ENCODE measurements at places on chromosomes 5 and 9. TPM values are rescaled to one million over a fixed set of nuclear protein-coding genes. Genes with fewer than 3 reads are reported as not detected.

DNA sequence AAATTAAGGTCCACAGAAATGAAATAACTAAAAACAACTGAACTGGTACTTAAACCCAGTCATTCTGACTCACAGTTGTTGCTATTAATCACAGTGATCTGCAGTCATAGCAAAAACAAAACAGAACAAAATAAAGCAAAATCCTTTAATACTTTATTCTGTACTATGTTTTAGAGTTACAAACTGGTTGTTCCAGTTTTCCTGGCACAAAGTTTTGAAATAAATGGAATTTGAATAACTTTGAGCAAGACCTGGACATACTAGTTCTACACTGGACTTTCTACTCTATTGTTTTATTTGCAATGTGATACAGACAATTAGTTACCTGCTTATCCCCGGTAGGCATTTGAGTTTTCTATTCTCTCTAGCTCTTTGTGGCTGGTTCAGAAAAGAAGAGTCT lies 147.9 kb downstream of the DMRT2 start:
- no peak for DNase-seq

- no peak for DNase-seq
Measured at GRCh38 chr5:99775189-99775588, 760.0 kb upstream of the FAM174A start.

The EXD3 gene
- polyA plus RNA-seq = 13.0 TPM

GRCh38 chr9:78103971-78104433 lies 72.4 kb upstream of the GNAQ start:
- DNase-seq = no peak

DNA sequence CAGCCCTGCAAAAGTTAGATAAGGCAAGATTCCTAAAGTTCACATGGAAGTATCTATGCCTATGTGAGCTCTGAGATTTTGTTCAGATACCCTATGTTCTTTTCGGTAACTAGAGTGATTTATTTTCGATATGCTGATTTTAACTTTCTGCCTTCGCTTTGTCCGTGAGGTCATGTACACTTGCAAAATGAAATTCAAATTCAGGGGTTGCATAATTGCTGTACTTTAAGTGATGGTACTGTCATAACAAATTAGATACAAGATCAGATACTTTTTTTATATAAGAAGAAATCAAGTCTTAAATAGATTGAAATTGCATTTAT lies 350 bp upstream of the ECPAS start:
- DNase-seq = no peak

The MARCHF3 gene
- 7.8 TPM for polyA plus RNA-seq

GRCh38 chr5:40021007-40021406 lies 596.2 kb upstream of the DAB2 start:
- DNase-seq = no peak

GRCh38 chr5:160293901-160294561 lies 18.3 kb downstream of the CCNJL start:
- DNase-seq = no peak

DNA sequence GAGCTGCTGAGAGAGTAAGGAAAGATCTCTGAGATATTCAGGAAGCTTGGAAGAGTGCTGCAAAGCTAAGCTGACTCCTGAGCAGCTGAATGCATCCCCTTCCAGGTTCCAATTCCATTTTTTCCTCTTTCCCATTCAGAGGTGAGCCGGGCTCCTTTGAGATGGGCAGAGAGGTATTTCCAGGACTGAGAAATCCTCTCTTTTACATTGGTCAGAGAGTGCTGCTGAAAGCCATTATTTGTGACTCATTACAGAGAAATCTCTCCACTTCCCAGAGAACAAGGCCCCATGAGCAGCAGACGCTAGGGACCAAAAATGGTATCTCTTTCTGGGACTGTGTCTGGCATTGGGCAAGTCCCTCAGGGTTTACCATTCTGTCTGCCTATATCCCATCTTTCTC lies 3.7 kb downstream of the MCTP1 start:
- DNase-seq = no peak

- DNase-seq = no peak
Measured at GRCh38 chr5:111187079-111187478, 37.1 kb upstream of the CAMK4 start.

DNA sequence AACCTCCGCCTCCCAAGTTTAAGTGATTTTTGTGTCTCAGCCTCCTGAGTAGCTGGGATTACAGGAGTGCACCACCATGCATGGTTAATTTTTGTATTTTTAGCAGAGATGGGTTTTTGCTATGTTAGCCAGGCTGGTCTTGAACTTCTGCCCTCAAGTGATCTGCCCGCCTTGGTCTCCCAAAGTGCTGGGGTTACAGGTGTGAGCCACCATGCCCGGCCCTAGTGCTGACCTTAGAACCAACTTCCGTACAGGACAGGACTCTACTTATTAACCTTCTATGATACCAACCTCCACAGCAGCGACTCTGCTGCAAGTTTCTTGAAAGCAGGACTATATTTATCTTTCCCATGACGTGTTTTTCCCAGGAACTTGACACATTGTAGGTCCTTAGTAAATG lies 176.9 kb downstream of the RGS3 start:
- no peak for DNase-seq

- no peak for DNase-seq
Measured at GRCh38 chr9:113581865-113582697, 118.6 kb downstream of the RGS3 start.

The POLR3G gene
- 1.8 TPM for polyA plus RNA-seq

The TLN1 gene
- polyA plus RNA-seq = 87.7 TPM

DNA sequence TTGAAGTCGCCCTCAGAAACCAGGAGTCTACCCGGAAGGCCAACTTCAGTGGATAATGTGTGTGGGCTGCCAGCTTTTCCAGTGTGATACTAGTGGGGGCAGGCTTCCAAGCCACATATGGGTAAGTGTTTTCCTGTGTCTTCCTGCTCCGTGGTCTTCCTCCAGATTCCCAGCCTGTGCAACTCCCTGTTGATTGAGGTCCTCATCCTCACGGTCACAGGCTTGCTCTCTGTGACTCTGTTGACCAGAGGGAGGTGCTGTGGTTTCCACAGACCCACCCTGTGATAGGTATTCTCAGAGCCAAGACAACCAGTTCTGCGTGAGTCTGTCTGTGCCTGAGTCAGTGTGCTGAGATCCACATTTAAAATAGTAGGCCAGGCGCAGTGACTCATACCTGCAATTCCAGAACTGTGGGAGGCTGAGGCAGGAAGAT lies 388.0 kb upstream of the IRX2 start:
- DNase-seq = no peak

DNA sequence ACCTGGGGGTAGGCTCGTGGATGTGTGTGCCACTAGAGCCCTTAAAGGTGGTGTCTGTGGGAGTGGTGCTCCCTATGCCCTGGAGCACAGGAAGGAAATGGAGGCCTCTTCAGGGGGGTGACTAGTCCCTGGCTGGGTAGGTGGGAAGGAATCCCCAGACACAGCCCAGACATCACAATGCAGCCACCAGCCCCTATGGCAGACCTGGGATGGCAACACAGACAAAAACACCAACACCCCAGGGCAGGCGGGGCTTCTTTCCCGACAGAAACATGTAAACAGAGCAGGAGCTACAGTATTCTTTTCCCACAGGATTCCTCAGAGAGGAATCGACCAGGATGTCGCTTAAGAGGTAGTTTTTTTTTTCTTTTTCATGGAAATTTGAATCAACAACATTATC lies 10.4 kb upstream of the NR5A1 start:
- no peak for DNase-seq

- no peak for DNase-seq
Measured at GRCh38 chr5:1757511-1757910, 42.1 kb downstream of the MRPL36 start.

DNA sequence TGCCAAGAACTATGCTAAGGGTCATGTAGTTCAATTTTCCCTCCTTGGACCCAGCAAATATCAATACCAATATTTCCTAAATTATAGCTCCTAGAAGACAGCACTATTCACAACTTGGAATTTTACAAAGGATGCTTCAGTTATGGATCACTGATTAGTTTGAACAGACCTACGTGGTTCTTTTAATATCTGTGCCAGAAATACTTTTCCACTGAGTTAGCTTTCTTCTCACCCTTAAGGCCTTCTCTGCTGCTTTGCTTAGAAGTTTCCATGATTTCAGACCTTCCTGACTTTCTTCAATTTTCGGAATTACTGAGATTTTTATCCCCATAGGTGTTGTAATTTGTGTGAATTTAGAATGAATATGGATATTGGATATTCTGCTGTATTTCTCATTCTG lies 380.4 kb downstream of the PSAT1 start:
- DNase-seq = no peak

- peak; percentile 31 for DNase-seq
Measured at GRCh38 chr5:56669534-56670483, 145.5 kb upstream of the MAP3K1 start.

The TMC1 gene
- polyA plus RNA-seq = 0.59 TPM

DNA sequence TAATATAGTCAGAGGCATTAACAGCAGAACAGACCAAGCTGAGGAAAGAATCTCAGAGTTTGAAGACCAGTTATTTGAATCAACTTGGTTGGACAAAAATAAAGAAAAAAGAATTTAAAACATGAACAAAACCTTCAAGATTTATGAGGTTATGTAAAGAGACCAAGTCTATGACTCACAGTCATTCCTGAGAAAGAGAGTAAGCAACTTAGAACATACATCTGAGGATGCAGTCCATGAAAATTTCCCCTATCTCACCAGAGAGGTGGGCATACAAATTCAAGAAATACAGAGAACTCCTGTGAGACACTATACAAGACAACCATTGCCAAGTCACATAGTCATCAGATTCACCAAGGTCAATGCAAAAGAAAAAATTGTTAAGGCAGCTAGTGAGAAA lies 17.4 kb upstream of the C9orf72 start:
- DNase-seq = no peak

The KYAT1 gene
- polyA plus RNA-seq = 6.2 TPM

- no peak for DNase-seq
Measured at GRCh38 chr5:77644371-77645157, 6.1 kb upstream of the OTP start.

The TXNDC15 gene
- 68.1 TPM for polyA plus RNA-seq

- DNase-seq = no peak
Measured at GRCh38 chr5:76546497-76547102, 76.6 kb downstream of the F2RL2 start.

GRCh38 chr5:134813827-134814226 lies 31.9 kb upstream of the C5orf24 start:
- no peak for DNase-seq

GRCh38 chr9:71706176-71706575 lies 62.1 kb downstream of the CEMIP2 start:
- peak; percentile 40 for DNase-seq

DNA sequence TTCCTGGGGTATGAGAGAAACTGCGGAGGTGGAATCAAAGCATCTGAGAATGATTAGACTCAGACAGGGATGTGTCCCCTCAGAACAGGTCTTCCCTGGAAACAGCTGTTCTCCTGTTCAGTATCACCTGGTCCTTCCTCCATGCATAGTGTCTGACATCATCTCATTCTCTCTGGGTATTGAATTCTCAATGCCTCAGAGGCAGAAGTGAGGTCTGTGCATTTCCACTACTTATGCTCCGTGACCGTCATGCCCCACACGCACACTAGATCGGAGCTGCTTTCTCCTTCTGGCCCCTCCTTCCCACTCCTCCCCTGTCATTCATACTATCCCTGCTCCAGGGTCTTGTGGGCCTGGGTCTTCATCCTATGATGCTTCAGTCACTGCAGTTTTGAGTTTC lies 61.4 kb upstream of the DAB2IP start:
- no peak for DNase-seq

- DNase-seq = no peak
Measured at GRCh38 chr5:148455185-148455584, 71.4 kb downstream of the FBXO38 start.

GRCh38 chr5:142697356-142698255 lies 11.7 kb upstream of the FGF1 start:
- DNase-seq = no peak

DNA sequence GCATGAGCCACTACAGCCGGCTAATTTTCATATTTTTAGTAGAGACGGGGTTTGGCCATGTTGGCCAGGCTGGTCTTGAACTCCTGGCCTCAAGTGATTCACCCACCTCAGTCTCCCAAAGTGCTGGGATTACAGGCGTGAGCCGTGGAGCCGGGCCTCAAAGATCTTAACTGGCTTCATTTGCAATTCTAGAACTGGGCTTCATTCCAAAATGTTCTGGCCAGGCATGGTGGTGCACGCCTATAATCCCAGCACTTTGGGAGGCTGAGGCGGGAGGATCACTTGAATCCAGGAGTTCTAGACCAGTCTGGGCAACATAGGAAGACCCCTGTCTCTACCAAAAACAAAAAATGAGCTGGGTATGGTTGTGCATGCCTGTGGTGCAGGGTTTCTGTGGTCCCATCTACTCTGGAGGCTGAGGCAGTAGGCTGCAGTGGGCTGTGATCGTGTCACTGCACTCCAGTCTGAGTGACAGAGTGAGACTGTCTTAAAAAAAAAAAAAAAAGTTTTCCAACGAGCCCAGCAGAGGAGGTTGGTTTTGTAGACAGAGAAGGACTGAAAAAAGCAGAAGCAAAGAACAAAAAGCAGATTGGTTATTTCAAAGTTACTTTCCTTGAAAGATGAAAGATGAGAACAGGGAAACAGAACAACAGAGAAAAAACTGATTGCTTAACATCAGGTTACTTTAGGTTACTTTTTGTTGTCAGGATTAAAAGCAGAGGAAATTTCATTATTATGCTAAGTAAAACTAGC lies 78.2 kb downstream of the ANKRD55 start:
- no peak for DNase-seq

- no peak for DNase-seq
Measured at GRCh38 chr5:75055727-75056144, 3.4 kb upstream of the GCNT4 start.

DNA sequence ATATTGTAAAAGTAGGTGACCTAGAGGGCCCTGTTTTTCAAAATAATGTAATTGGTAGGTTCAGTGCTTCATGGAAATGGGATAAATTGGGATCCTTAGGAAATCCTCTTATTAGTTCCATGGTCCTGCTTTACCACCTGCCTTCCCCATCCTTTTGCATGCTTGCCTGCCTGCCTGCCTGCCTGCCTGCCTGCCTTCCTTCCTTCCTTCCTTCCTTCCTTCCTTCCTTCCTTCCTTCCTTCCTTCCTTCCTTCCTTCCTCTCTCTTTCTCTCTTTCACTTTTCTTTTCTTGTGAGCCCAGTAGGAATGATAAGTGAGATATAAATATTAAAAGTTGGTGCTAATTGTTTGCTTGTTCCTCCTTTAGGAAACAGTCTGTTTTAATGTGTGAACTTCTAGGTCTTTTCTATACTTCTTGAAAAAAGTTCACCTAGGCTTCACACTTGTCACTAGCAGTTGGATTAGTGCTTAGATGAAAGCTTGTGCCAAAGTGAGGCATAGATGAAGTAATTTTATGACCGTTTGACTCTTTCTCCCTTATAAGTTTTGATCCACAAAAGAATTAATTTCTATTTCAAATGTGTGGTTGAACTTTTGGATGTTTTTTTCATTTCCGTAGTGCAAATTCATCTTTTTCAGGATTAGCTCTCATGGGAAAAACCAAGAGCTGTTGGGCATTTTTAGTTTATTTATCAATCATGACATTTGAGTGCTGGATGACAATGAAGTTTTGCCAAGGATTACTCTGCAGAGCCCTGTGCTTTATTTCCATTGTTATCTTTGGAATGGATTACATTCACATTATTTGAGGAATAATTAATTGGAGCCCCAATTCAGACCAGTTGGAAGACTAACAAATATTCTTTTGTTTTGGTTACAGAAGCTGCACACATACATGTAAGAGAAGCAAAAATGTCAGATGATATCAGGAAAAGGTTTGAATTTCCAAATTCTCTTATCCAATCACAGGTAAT lies 30.7 kb downstream of the FOCAD start:
- no peak for DNase-seq

The ST8SIA4 gene
- 4.6 TPM for polyA plus RNA-seq

- DNase-seq = no peak
Measured at GRCh38 chr9:34334337-34334824, 5.0 kb downstream of the NUDT2 start.

GRCh38 chr5:87752362-87752761 lies 339.6 kb upstream of the CCNH start:
- no peak for DNase-seq
